ENCODE measurements at places on chromosomes 12 and 14. TPM values are rescaled to one million over a fixed set of nuclear protein-coding genes. Genes with fewer than 3 reads are reported as not detected.

Gene DEPDC4
- 1.4 TPM for total RNA-seq

Gene GALNT9
- total RNA-seq: 6.8 TPM

Gene NOVA1
- total RNA-seq: 5.3 TPM

Gene RPGRIP1
- 0.23 TPM for total RNA-seq

Gene GPR68
- total RNA-seq: 0.12 TPM

Gene PTHLH
- 34.4 TPM for total RNA-seq

Gene RDH16
- 0.09 TPM for total RNA-seq

Gene KRT7
- total RNA-seq: 3,887 TPM

Gene SLC6A12
- total RNA-seq: 1.3 TPM

Gene TRPV4
- 0.08 TPM for total RNA-seq

Gene CLEC14A
- not detected for total RNA-seq

Gene DICER1
- 20.4 TPM for total RNA-seq

Gene IRF2BPL
- 23.4 TPM for total RNA-seq

Gene PUS1
- 84.1 TPM for total RNA-seq

Gene SERPINA1
- total RNA-seq: 3.1 TPM

Gene TMEM117
- total RNA-seq: 2.5 TPM

Gene PRICKLE1
- 0.73 TPM for total RNA-seq

Gene OAS2
- total RNA-seq: 0.15 TPM

Gene SIX1
- 10.1 TPM for total RNA-seq

Gene ADAMTS20
- not detected for total RNA-seq

Gene DHRS2
- 5.7 TPM for total RNA-seq

Gene PLBD1
- total RNA-seq: 3.8 TPM

Gene ESR2
- 0.03 TPM for total RNA-seq

Gene TXNDC16
- 1.5 TPM for total RNA-seq

Gene FAM90A1
- total RNA-seq: not detected

Gene DHH
- not detected for total RNA-seq

Gene CCDC177
- total RNA-seq: not detected

Gene VPS37B
- total RNA-seq: 32.0 TPM

Gene TCL1B
- not detected for total RNA-seq

Gene PLCZ1
- not detected for total RNA-seq

Gene STYK1
- total RNA-seq: 0.55 TPM

Gene TECPR2
- 7.2 TPM for total RNA-seq

Gene INSM2
- total RNA-seq: 0.08 TPM

Gene ZNF219
- total RNA-seq: 17.5 TPM

Gene KRT83
- 2.5 TPM for total RNA-seq

Gene RBM25
- 57.5 TPM for total RNA-seq

Gene VWF
- total RNA-seq: 0.42 TPM

Gene GCN1
- 60.2 TPM for total RNA-seq

Gene INHBC
- total RNA-seq: not detected

Gene ANP32D
- total RNA-seq: not detected

Gene FICD
- 2.6 TPM for total RNA-seq

Gene PTPRO
- not detected for total RNA-seq

Measured in A549 treated with RU486 at 1 μM for 4 hours (cell line).